Hematopoietic multipotent progenitor cell treated with erythropoietin and hydrocortisone succinate and interleukin-3 and kit ligand, for 4 days (in vitro differentiated cells): ENCODE measurements at places on chromosomes 7 and 10.

GRCh38 chr7:109101332-109101731 lies 531.7 kb downstream of the DNAJB9 start:
- no peak for DNase-seq

- DNase-seq = no peak
These were observed 34.4 kb downstream of the ZMIZ1 start for GRCh38 chr10:79103129-79103528.

- DNase-seq = no peak
These were observed 20.6 kb downstream of the ZDHHC6 start for GRCh38 chr10:112426111-112426510.

GRCh38 chr10:92222603-92223262 lies 68.1 kb downstream of the CPEB3 start:
- DNase-seq = no peak

- no peak for DNase-seq
These were observed 691 bp upstream of the PPA1 start for GRCh38 chr10:70233939-70234300.

DNA sequence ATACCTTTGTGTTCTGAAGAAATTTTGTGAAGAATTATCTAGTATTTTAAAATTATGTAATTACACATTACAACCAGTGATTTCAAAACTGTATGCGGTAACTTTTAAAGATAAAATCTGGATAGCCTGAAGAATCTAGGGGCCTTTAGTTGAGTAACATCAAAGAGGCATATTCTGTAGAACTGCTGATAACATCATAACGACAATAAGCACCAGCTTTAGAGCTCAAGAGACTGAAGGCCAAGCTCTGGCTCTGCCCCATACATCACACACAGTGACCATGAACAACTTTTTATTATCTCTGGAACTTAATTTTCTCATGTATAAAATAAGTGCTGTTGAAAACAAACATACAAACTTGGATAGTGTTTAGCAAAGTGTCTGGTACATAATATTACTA lies 121.1 kb upstream of the RHOBTB1 start:
- peak; percentile 74 for DNase-seq

DNA sequence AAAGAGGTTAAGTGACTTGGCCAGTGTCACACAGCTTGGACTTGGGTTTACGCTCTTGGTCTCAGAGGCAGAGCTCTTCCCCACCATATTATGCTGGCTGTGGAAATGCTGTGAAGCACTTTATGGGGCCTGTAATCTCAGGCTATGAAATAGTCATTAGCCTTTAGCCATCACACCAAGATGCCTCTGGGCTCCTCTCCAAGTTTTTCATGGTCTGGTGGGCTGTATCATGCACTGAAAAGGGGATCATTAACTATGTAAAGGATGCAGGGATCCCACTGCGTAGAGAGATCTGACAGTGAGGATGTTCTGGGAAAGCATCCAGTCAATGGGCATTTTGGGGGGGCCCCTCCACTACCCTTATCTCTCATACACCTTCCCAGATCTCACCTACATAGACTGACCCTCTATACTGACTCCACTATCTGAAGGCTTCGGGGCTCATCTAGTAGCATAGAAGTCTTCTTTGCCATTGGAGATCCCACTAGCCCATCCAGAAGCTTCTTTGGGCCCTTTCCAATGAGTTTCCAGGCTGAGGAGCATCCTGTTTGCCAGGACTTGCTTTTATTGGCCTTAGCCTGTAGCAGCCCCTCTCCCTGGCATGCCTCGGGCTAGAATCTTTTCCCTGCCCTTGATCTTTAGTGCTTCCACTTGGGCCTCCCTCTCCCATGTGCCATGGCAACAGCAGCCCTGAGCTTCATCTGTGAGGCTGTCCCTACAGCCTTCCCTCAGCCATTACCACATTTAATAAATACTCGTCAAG lies 19.6 kb downstream of the FRMPD2 start:
- no peak for DNase-seq

GRCh38 chr7:136728945-136729344 lies 139.5 kb upstream of the CHRM2 start:
- no peak for DNase-seq

GRCh38 chr7:98133181-98133580 lies 26.5 kb downstream of the LMTK2 start:
- peak; percentile 96 for DNase-seq

- no peak for DNase-seq
These were observed 36.1 kb downstream of the DCLRE1C start for GRCh38 chr10:14917827-14918226.

DNA sequence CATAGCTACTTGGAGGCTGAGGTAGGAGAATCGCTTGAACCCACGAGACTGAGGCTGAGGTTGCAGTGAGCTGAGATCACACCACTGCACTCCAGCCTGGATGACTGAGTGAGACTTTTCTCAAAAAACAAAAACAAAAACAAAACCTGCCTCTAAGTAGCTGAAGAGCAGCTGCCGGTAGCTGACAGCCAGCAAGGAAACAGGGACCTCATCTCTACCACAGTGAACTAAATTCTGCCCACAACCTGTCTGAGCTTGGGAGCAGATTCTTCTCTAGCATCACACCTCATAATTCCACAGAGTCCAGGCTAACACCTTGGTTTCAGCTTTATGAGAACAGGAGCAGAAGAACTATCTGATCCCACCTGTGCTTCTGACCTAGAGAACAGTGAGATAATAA lies 246.2 kb downstream of the KCND2 start:
- no peak for DNase-seq

GRCh38 chr7:155062411-155062810 lies 7.7 kb upstream of the HTR5A start:
- no peak for DNase-seq

GRCh38 chr10:95373660-95374059 lies 82.9 kb upstream of the PDLIM1 start:
- DNase-seq = no peak

GRCh38 chr7:16261100-16261499 lies 160.2 kb downstream of the CRPPA start:
- DNase-seq = peak; percentile 21

DNA sequence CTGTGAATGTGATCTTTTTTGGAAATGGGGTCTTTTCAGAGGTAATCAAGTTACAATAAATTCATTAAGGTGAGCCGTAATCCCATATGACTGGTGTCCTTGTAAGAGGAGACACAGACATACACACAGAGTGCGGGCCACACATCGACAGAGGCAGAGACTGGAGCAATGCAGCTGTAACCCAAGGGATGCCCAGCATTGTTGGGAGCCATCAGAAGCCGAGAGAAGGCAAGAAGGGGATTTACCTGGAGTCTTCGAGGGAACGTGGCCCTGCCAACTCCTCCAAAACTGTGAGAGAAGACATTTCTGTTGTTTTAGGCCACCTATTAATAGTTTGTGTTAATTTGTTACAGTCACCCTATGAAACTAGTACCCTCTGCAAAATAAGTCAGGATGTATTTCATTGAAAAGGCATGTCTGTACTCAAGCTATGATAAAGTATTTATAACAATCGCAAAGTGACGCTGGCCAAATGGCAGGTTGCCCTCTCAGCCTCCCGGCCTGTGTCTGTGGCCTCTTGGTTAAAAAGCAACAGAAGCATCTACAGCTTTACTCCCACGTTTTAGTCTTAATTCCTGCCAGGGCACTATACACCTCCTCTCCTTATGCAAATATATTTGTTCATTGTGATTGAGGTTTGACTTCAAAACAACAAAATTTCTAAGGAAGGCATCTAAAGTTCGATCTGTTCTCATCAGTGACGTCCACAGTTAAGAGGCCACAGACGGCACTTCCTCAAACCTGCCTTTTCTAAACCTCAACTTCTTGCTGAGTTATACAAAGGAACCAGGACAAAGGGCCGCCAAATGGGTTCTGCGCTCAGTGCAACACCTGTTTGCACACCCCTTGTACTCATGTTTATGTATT lies 46.8 kb downstream of the HIPK2 start:
- peak; percentile 78 for DNase-seq

DNA sequence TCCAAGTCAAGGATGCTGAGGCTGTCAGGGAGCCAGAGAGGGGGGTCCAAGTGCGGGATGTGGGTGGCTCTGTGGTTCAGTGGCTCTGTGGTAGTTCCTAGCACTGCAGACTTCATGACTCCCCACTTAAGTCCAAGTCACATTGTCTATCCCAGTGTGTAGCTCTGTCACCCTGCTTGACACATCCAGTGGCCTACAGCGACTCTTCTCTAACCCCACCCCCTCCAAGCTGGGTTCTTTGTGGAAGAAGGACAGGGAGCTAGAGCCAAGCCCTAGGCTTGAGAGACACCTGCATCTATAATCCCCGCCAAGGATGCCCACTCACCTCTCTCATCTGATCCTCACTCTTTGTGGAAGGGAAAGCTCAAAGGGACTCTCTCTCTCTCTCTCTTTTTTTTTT lies 57.6 kb downstream of the ADCYAP1R1 start:
- DNase-seq = no peak

DNA sequence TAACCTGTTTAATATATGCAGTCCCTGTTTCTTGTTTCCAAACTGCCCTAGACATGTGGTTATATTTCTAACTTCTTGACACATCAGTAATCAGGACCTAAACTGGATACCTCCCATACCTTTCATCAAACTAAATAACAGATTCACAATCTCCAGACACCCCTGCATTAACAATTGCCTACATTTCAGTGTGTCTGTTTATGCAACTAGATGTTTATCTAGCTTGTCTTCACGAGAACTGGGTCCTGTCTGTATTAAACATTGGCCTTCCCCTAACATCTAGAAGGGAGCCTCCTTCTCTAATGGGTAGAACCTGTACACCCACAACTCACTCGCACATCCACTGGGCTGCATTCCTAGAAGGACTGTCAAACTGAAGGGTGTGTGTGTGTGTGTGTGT lies 683.7 kb upstream of the FZD8 start:
- no peak for DNase-seq

DNA sequence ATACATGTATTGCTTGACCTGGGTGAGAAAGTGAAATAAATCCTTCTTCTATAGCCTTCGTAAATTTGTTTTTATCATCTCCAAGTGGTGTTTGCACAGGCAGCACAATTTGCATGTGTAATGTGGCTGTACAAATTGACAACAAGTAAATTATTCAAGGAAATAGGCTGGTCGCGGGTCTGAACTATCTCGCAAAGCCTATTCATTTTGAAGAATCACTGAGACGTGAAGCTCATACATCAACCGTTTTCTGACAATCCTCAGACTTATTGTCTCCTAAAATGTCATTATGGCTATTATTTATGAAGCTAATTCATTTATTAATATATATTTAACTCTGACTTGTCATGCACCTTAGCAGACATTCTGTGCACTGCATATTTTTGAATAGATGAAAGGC lies 16.2 kb upstream of the FAM204A start:
- DNase-seq = no peak

DNA sequence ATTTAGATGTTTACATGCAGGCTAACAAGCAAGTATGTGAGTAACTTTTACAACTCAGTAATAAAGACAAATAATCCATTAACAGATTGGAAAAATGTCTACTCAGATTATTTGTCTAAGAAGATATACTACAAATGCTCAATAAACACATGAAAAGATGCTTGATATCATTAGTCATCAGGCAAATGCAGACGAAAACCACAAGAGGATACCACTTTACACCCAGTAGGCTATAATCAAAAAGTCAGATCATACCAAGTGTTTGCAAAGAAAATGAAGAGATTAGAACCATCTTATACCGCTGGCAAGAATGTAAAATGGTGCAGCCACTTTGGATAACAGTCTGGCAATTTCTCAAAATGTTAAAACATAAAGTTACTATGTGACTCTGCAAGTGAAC lies 84.1 kb downstream of the MALSU1 start:
- peak; percentile 47 for DNase-seq

DNA sequence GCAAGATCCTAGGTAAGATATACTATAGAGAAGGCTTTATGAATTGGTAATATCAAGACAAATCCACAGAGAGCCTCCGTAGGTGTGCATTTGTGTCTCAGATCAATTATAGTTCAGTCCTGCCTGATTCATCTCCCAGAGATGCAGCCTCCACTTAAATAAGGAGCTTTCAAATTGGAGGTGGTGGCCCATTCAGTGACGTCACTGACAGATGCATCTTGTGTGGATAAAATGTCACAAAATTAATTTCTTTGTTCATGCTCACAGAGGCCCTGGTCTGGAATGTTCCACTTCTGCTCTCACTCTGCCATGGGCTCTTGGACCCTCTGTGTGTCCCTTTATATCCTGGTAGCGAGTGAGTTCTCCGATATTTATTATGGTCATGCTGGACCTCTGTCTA lies 157.1 kb upstream of the PRSS58 start:
- DNase-seq = no peak

GRCh38 chr7:144256112-144256511 lies 8.5 kb downstream of the OR2A7 start:
- DNase-seq = peak; percentile 16

DNA sequence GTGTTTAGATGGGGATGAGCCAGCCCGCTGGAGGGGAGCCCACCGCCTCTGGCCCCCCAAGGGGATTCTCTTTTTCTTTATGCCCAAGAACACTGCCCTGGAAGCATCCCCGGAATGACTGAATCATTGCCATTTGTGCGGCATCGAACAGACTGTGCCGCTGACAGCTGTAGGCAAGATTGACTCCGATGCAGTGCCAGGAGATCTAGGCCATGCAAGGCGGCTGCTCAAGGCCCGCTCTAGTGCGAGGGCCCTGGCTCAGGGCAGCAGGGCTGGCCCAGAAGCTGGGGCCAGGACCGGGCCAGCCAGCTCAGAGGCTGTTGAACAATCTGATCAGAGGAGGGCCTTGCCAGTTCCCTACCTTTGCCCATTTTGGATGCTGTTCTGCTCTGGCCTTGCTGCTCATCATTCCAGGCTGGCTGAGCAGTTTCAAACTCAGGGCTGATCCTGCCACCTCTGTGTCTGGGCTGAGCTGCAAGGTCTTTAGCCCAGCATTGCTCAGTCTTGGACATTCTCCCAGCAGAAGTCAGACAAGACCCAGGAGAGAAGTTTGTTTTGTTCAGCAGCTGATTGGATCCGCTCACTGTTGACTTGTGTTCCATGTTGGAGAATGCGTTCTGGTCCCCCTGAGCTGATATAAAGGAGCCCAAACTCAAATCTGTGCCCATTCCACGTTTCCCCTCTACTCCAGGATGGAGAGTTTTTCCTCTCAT lies 485.3 kb upstream of the GALNT17 start:
- no peak for DNase-seq
